ENCODE measurements at places on chromosomes 2 and 18.

GRCh38 chr2:196598846-196599245 is 40.7 kb upstream of the CCDC150 start:
- no peak for DNase-seq

DNA sequence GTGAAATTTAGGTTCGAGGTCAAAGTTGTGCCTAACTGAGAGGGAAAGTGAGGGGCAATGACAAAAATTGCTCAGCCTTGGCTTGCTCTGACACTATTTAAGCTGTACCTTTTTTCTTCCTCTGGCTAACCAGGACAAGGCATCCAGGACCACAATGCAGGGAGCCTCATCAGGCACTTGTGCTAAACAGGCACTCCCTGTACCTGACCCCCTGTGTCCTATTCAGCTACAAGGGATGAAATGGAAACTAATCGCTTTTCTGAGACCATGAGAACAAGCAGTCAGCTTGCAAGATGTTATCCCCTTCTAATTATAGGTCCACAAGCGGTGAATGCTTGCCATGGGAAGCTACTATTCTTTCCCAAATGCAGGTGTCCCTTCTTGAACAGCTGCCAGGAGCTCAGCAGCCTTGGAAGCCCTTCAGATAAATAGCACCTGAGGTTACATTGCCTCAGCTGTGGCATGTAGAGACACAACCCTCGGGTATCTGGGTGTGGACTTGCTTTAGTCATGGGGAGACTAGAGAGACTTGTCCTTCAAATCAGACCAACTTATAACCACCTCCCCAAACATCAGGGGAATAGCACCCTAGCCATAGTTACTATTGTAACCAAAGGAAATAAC is 19.1 kb upstream of the ITGA6 start:
- no peak for DNase-seq

DNA sequence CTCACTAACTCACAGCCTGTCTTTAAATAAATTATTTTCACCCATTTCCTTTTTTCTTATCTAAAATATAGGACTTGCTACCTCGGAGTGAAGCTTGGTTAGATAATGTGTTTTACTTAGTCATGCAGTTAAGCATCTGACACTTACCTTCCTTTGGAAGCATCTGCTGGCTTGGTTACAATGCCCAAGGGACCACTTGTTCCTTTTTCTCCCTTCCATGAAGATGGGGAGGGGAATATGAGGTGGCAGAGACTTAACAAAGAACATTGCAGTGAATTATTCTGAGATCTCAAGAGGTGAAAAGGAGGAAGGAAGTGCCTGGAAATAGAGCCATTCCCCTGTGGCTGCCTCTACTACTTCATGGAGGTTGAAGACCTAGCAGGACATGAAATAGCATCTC is 145.4 kb upstream of the FOSL2 start:
- no peak for DNase-seq

DNA sequence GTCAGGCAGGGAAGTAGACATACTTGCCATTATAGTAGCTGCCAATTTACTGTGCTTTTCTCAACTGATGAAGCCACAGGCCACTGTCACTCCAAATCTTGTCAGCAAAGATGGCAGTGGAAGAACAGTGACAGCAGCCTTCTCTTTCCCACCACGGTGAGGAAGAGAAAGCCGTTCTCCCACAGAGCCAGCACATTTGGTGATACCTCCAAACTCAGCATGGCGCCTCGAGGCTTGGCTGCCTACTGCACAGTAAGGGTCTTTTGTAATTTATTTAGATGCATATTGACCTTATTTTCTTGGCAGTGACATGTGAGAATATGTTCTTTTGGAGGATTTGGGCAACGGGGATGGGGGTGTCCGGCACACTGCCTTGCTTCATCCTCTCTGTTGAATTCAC is 117.2 kb upstream of the CDH20 start:
- DNase-seq: no peak

DNA sequence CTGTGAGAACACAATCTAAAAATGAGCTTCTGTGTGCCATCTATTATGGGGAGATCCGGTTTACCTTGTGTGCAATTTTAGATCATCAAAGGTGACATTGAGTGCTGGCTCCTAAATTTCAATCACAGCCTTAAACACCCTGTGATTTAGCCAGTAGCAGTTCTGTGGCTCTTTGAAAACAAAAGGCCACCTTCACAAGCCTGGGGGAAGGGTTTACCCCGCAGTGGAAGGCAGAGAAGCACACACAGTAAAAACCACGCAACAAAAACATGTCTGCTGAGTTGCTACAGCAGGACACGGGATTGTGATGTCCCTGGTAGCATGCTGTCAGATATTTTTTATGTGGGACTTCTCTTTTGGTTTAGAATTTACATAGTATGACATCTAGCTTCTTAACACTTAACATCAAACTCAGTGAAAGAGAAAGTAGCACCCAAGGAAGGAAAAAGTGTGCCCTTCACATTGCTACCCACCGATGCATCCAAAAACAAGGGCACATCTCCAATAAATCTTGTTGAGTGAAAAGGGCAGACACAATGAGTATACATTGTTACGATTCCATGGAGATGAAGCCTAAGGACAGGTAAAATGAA is 56.1 kb upstream of the RNF152 start:
- DNase-seq: no peak

DNA sequence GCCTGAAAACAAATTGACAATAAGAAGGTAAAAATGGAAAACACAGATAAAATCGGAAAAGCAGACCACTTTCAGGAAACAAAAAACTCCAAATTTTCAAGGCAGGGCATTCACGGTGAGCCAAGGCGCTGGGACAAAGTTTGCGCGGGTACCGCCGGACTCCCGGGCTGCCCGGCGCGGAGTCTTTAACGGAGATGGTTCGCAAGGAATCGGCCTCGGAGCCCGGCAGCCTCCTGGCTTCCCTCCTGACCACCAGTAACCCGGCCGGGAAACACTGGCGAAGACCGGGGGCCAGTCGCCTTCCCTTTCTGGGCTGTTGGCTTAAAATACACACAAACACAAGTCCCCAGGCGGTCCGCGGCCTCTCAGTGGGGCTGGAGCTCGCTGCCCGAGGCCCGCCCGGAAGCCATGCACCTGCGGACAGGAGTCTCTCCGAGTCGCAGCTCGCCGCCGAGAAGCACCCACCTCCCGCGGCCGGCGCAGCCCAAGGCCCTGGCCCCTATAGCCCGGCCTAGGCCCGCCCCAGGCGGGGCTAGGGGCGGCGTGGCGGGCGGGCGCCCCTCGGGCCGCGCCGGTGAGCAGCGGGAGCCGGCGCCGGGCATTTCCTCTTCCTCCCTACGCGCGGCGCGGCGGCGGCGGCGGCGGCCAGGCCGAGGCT is 622 bp upstream of the KCMF1 start:
- DNase-seq: peak; percentile 58

DNA sequence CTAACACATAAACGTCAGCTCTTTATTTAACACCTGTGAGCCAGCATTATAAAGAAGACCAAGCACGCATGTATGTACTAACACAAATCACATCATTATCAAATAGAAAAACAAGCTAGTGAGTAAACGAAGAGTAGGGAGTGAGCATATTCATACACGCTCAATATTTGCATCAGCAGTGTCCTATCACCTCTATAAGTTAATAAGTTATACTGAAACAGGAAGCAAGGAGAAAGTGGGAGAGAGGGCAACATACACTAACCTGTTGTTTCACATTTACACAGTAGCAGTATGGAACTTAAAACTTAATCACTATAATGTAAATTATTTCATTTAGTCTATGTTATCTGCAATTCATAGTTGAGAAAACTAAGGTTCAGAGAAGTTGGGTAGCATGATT is 321.5 kb upstream of the TANK start:
- no peak for DNase-seq

DNA sequence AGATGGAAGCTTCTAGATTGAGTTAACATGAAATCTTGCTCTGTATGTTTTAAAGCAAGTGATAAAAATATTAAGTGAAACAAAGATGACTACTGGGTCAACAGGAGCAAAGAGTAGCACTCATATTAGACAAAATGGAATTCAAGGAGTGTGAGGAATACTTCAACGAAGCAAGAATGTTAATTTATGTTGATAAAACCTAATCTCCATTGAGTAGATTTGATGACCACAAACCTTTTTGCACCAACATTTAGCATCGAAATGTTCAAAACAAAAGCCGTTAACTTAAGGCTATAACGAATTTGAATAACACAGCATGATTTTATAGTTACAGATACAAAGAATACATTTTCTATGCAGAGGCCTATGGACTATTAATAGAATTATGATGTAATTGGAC is 35.7 kb downstream of the MRPS9 start:
- DNase-seq: no peak

- peak; percentile 51 for DNase-seq
These were observed 51.1 kb downstream of the PAPOLG start for GRCh38 chr2:60806988-60807681.

- DNase-seq: no peak
These were observed 93.7 kb downstream of the SESTD1 start for GRCh38 chr2:179170901-179171300.

DNA sequence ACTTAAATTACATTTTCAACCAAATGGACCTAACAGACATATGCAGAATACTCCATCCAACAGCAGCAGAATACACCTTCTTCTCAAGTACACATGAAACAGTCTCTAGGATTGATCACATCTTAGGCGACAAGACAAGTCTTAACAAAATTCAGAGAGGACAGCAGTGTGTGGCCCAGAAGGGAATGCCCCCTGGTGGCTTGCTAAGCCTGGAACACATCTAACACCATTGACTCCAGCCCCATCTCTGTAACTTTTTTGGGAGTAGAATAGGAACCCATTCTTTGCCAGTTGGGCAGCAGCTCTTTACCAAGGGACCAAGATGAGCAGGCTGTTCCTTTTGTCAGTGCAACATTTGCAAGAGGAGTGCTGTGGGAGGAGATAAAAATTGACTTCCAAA is 249.9 kb downstream of the PLCL1 start:
- peak; percentile 44 for DNase-seq

- no peak for DNase-seq
These were observed 2.2 kb downstream of the MYO3B start for GRCh38 chr2:170180031-170180566.

GRCh38 chr18:49731421-49731841 is 81.9 kb downstream of the ACAA2 start:
- no peak for DNase-seq

GRCh38 chr18:74382481-74383017 is 66.9 kb downstream of the C18orf63 start:
- no peak for DNase-seq

- DNase-seq: no peak
These were observed 72.2 kb upstream of the RBM44 start for GRCh38 chr2:237726401-237726830.

DNA sequence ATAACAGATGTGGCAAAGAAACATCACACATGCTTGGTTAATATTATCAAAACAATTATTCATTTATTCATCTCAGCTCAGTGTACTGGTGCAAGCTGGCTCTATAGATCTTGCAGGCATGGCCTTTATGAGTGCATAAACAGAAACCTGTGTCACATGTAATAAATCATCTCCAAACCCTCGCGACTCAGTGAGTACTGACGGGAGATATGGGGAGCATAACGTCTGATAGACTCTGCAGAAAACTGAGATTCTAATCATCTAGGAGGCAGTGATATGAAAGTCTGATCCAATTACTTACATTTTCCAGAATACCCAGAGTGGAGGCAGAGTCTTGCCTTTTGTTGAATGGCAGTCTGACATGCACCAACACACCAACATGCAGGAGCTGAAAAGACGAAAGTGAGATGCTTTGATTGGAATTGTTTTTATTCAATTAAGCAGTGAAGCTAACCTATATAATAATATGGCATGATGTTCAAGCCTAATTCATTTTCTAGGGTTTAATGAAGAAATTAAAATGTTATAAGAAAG is 416.8 kb downstream of the RNF144A start:
- no peak for DNase-seq

GRCh38 chr2:46148369-46148736 is 148.9 kb upstream of the EPAS1 start:
- no peak for DNase-seq

- no peak for DNase-seq
These were observed 8.6 kb downstream of the DNAJB2 start for GRCh38 chr2:219287580-219288265.

DNA sequence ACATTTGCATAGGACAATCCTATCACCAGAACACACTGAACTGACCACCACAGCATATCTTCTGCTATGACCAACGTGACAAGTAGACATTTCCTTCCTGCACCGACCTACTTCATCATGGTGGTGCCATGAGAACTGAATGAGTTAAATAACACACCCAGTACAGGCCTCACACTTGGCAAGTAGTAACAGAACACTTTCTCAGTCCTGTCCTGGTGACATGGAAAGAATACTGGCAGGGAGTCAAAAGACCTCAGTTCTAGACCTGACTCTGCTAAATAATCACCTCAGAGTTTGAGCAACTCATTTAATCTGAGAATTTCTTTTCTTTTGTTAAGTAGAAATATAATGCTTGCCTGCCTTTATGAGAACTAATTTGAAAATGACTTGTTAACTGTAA is 186.3 kb upstream of the SMAD7 start:
- no peak for DNase-seq

GRCh38 chr2:207137596-207138337 is 28.0 kb downstream of the KLF7 start:
- no peak for DNase-seq

DNA sequence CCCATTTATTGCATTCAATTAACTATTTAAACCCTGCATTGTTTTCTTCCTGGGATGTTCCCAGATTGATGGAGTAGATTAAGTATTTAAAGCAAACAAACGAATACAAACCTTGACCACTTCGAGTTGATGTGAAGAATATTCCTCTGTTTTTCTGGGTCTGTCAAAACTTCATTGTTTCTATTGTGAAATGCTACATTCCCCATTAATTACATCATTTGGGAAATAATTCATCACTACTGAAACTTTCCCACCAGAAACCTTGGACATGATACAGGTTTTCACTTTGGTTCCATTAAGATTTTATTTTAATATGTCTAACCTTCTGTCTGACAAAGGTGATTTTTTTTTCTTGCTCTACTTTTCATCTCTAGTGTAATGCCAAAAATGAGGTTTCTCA is 365.1 kb upstream of the ETAA1 start:
- DNase-seq: no peak

Data from CD4-positive, alpha-beta T cell treated with Interleukin-10 for 1 hour (primary cell).